GOT3 (cell line): ENCODE measurements at places on chromosomes 1 and 21.

DNA sequence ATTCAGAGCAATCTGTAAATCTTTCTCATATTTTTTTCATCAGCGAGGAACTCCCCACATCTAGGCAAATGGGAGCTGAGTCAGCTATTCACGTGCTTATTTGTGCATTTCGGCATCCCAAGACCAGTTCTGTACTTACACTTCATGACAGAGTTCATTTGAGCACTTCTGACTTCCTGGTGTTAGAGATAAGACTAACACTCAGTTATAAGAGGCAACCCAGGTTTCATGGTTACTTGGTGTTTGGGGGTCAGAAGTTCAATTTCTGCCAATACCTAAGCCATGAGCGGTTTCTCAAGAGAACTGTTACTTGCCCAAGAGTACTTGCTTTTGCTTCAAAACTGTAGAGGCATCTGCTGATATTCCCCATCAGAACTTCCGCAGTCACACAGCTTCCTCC, 24.1 kb upstream of the DESI2 start:
- no peak for DNase-seq

DNA sequence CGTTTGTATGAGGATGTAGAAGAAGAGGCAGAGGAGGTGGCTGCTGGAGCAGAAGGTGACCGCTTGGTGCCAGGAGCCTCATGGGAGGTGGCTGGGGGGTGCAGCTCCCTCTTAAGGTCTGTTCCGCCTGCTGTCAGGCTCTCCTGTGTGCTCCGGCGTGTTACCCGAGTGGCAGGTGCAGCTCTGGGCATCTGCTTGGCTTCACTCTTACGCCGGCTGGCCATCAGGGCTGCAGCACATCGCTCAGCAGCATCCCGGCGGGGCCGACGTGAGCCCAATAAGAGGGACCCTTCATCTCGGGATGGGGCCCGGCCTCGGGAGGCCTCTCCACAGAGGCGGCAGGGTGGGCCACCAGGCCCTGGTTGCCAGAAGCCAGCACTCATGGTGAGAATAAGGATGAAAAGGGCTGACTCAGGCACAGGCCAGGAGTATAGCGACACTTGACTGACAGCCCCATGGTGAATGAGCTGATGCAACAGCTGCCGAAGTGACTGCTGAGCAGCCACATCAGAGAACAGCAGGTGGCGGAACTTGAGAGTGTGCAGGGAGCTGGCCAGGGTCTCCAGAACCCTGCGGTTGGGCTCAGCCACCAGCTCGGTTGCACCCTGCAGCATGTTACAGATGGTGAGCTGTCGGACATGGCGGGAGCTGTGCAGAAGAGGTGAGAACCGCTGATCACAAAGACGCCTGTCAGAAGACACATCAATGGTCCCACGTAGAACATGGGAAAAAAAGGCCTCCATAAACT, 17.5 kb downstream of the LRRC41 start:
- DNase-seq = no peak

- no peak for DNase-seq
These were observed 105.2 kb downstream of the PCP4 start for GRCh38 chr21:39972471-39972870.

- no peak for DNase-seq
These were observed at the start of gene GPR25 for GRCh38 chr1:200872446-200873115. Gene GPR25, plus strand, starts transcription at chr1:200872981. Its CDS starts 57 bp downstream, at chr1:200873038.

GRCh38 chr1:28088168-28088961, at the start of gene EYA3:
Gene EYA3, minus strand, starts transcription at chr1:28088610. Its CDS starts 30,584 bp downstream, at chr1:28058026.
- DNase-seq = peak; percentile 96

GRCh38 chr1:221636096-221636495, 105.8 kb downstream of the DUSP10 start:
- no peak for DNase-seq

DNA sequence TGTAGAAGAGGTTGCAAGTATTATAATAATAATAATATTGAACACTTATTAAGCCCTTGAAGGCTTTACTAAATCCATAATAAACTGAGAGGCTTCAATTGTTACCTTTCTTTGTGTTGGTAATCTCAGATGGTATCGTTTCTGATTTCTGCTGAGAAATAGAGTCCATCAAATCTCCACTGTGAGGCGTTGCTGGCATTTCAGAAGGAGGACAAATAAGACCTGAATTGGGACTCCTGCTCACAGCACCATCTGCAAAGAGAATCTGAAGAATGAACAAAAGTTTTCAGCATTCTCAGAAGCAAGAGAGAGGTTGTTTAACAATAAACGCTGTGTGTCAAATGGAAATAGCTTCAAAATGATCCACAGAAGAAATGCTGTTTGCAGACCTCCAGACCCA, 93.7 kb downstream of the WDR3 start:
- no peak for DNase-seq

DNA sequence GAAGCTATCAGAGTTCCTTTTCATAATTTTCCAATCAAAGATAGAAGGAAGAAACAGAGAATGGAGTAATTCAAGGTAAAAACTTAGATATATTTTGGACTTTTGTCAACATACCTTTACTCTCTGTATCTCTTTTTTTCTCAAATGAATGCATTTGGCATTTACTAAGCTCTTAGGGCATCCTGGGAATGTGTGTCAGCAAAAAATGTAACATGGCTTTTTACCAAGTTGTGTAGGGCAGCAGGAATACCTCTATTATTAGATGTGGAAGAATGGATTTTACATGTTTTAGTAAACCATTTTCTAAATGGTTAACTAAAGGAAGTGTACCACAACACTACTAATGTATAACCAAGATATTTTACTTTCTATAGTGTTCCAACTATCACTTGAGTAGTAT, 4.2 kb upstream of the COL11A1 start:
- DNase-seq = no peak

DNA sequence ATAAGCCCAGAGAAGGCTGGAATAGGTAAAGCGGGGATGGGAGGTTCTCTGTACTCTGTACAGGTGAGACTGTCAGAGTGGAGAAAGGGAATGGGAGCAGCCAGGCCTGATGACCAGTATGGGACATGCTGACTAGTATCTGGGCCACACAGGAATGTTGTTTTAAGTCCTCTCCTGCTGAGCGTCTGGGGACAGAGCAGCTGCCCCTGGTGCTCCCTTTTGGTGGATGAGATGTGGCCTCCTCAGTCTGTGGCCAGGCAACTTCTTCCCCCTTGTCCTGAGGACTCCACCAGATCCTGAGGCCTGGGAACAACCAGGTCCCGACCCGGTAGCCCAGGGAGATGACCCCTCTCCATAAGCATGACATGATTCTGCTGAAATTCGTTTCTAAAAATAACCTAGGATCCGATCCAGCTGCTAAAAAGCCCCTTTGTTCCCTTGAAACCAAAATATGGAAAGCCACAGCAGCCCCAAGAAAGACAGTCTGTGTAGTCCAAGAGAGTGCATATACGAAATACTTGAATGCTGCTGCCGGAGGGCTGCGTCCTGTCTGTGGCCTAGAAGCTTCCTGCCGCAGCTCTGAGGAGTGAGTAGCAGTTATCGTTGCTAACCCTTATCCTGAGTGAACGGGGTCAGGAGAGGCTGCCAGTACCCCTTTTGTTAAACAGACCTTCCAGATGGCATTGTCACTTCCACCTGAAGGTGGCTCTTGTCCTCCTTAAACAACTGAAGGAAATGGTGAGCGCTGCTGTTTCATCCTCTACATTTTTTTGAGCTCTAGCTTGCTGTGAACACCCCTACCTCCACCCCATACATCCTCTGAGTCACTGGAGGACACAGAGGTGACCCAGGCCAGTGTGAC, 47.1 kb downstream of the ATP2B4 start:
- DNase-seq = peak; percentile 46

DNA sequence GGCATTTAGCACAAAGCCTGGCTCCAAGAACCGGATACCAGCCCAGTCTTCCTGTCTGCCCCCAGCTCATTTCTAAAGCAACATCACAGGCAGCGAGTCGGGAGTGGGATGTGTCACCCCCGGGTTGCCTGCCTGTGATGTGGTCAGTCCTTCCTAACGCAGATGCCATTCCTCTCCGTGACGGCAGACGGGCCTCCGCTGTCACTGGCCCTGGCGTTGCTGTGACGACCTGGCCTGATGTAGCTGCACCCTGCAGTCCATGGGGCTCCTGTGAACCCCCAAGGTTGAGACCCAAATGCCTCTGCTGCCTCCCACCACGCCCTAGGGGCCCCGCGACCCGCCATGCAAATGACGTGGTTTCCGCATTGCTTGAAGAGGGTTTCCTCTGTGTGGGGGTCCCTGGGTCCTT, 12.3 kb downstream of the TNFRSF1B start:
- no peak for DNase-seq

DNA sequence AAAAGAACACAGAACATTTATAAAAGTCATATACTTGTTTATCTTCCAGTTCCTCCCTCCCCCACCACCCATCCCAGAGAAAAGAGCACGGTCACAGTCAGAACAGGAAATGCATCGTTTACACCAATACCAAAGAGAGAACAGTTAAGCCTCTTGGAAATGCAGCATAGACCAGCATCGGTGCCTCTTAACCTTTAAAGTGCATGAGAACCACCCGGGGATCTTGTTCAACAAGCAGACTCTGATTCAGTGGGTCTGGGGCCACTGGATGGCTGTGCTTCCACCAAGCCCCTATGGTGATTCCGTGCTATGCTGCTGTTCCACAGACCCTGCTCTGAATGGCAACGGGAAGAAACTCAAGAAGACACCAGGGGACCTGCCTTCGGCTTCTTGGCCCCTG, 19.2 kb downstream of the FAM89A start:
- no peak for DNase-seq

DNA sequence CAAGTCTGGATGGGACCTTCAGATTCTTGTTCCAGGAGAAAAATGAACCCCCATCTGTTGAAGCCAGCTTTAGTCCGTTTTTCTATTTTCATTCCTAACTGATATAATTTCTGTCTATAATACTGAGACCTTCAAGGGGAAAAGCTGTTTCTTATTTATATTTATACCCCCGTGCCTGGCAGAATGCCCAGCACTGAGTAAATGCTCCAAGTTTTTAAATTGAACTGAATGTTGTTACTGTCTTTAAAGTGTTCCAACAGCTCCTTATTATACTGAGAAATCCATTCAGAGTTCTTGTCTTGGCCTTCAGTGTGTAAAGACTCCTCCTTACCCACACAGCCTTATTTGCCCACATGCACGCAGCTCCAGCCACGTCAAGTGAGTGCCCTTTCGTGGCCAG, 178.6 kb upstream of the HMGB4 start:
- DNase-seq = no peak

GRCh38 chr1:153790966-153791647, 15.9 kb downstream of the SLC27A3 start:
- no peak for DNase-seq

GRCh38 chr1:38087676-38088075, 41.1 kb upstream of the POU3F1 start:
- DNase-seq = no peak

DNA sequence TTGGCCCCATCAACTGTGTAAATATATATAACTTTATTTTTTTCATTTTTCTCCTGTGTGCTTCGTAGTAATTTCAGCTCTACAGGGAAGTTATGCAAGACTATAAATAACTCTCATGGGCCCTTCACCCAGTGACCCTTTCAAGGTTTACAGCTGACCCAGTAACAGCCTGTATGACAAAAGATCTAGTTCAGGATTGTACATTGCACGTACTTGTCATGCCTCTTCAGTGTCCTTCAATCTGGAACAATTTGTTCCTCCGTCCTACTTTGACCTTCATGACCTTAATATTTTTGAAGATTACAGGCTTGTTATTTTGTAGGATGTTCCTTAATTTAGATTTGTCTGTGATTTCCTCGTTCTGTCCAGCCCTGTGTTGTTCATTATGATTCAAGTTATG, 40.5 kb downstream of the BRINP2 start:
- no peak for DNase-seq

- no peak for DNase-seq
These were observed 7.4 kb downstream of the PIGM start for GRCh38 chr1:160024195-160024905.

DNA sequence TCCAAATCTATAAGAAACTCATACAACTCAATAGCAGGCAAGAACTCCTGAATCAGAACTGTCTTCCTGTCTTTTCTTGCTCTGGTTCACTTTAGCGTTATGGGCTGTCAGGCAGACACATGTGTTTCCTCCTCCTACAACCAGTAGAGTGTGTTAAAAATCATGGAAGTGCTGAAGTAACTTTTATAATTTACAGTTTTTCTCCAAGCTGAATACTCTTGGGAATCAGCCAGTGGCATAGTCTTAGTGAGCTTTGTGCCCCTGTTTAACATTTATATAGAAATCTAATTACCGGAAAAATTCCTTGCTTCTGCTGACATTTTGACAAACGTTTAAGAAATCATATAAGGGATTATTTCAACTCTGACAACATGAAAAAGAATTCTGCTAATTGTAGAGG, 113.1 kb upstream of the RGS18 start:
- no peak for DNase-seq

GRCh38 chr1:172154551-172154950, 265.9 kb upstream of the C1orf105 start:
- no peak for DNase-seq

GRCh38 chr1:223331929-223332328, 32.0 kb downstream of the SUSD4 start:
- no peak for DNase-seq

DNA sequence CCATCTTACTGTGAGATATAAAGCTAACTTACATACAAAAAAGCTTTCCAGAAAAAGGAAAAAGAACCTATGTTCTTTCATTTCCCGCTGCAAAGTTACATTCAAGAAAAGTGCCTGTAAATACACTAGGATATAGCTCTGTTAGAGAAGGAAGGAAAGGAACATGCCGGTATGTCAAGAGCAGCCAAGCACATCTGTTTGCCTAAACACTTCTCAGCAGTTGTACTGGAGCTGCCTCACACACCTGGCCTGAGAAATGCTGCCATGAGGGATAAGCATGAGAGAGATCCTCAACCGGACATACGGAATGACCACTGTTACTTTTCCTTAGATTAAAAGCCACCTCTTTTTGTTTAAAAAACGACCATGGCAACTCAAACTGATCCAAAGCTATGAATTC, 189.7 kb downstream of the RERE start:
- DNase-seq = no peak

DNA sequence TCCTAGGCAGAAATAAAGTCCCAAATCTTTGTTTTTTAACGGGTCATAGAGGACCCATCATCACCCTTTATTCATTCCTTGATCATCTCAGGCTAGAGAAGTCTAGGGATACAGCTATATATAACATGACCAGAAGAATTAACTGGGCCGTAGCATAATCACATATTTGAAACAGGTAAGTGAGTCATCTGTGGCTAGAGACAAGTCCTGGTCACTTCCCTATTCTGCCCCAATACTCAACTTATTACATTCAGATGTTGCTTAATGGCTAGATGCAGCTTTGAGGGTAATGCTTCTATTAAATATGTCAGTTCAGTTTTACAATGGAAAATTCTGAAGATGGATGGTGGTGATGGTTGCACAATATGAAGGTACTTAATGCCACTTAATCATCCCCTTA, 47.0 kb downstream of the EXO1 start:
- no peak for DNase-seq

- DNase-seq = no peak
These were observed 95.8 kb downstream of the CNIH3 start for GRCh38 chr1:224711876-224712275.

- DNase-seq = no peak
These were observed 9.3 kb downstream of the SSU72 start for GRCh38 chr1:1565340-1565739.

GRCh38 chr1:204398197-204399125, 13.2 kb downstream of the PPP1R15B start:
- DNase-seq = no peak
